SW480 (cell line): ENCODE measurements at places on chromosomes 7 and 10.
A peak's percentile ranks its signal among the peaks of the same experiment; 100 is the strongest.

- no peak for DNase-seq
Measured at GRCh38 chr10:74249865-74250264, 98.8 kb downstream of the ADK start.

DNA sequence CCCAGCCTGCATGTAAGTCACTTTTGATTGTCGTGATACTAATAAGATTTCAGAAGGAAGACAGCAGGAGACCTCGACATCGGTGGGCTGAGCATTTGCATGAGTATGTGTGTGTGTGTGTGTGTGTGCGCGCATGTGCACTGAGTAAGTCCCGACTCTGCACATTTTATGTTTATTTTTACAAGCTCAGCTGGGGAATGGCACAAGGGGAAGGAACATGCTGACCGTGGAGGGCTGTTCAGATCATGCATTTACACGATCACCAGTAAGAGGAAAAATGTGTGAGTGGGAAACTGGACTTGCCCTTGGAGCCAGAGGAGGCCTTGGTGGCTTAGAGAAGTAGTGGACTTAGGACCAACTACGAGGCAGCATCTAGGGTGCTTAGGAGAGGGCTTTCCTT is 41.3 kb downstream of the IL2RA start:
- DNase-seq: no peak

DNA sequence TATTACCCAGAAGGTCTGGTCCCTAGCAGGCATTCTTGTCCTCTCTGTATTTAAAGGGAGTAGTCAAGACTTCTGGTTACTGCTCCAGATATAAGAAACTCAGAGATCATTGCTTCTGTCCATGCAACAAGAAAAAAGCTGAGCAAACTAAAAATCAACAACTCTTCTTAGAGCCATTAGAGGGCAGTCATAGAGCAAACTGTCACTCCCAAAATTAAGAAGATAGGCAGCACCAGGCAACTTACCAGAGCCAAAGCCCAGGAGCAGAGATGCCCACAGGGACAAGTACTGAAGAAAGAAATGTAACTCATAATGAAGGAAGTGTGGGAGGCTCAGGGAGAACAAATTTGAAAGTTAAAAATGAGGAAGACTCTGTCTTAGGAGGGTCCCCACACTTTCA is 472.9 kb upstream of the COBL start:
- peak; percentile 49 for DNase-seq

DNA sequence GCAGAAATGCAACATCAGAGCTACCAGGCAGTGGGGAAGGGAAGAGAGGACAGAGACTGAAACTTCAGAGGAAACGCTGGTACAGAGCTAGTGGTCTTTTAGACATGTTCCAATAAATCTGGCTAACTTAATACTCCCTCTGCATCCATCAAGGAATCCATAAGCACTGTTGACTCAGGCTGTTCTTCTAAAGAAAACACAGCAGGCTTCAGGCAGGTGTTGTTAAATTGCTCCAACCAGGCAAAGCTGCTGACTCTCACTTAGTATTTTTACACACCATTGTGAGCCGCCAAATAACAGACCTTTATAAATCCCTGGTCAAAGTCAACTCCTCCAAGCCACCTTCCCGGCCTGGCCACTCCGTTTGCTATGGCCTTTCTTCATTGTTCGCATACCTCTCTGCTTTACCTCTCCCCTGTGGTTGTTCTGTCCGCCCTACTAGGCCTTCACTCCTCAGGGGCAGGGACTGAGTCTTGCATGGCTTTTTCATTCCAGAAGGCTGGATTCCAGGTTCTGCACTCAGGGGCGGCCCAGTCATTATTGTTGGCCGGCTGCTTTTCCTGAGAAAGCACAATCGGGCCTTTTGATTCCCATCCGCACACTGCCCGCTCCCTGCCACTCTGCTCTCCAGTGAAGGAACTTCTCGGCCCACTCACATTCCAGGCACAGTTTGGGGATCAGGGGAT is 18.4 kb downstream of the CREB3L2 start:
- DNase-seq: no peak

DNA sequence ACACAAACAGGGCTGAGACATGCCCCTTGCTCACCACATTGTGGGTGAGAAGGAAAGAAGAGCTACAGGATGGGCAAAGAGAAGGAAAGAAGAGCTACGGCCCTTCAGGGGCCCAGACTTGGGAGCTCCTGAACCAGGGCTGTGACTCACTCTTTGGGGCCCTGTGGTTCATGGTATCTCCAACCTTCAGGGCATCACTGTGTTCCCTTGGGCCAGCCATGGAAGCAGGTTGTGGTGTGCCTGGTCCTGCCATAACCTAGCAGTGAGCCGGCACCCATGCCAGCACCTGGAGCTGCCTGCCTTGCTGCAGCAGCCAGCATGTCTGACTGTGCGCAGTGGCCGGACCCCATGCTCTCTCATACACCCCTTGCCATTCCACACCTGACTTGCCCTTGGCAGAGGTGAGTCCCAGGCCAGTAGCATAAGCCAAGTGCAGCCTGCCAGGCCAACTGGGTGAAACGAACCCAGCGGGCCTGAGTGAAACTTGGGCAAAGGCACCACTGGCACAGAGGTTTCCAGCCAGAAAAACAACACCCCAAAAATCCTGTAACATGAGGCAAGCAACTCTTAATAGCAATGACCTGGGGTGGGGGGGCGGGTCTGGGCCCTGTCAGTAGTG is 89.0 kb upstream of the CACUL1 start:
- no peak for DNase-seq

GRCh38 chr10:34083567-34083966 is 731.5 kb downstream of the PARD3 start:
- DNase-seq: no peak

GRCh38 chr7:43702974-43703373 is 26.3 kb downstream of the COA1 start:
- no peak for DNase-seq

DNA sequence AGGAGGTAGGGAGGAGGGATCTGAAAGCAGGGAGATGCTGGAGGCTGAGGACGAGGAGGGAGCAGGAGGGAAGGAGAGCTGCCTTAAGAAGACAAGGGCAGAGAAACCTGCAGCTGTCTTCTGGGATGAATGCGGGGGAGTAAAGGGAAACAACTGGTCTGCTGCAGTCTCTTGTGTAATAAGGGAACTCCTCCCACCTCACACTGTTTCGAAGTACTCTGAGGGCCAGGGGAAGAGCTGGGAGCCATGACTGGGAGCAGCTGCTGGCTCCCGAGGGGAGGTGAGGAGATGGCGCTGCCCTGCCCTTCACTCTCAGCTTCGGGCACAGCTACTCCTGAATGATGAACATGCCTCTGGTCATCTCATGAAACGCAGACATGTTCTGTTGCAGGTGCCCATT is 65.1 kb downstream of the CLEC2L start:
- peak; percentile 7 for DNase-seq

GRCh38 chr10:110485541-110485940 is 12.2 kb upstream of the DUSP5 start:
- DNase-seq: no peak

- no peak for DNase-seq
Measured at GRCh38 chr10:17066000-17066399, 63.6 kb downstream of the CUBN start.

GRCh38 chr10:29617880-29618340 is 16.9 kb downstream of the SVIL start:
- DNase-seq: no peak

GRCh38 chr7:95694334-95694733 is 78.0 kb upstream of the DYNC1I1 start:
- peak; percentile 54 for DNase-seq

- no peak for DNase-seq
Measured at GRCh38 chr10:123187781-123188180, 33.6 kb downstream of the BUB3 start.

DNA sequence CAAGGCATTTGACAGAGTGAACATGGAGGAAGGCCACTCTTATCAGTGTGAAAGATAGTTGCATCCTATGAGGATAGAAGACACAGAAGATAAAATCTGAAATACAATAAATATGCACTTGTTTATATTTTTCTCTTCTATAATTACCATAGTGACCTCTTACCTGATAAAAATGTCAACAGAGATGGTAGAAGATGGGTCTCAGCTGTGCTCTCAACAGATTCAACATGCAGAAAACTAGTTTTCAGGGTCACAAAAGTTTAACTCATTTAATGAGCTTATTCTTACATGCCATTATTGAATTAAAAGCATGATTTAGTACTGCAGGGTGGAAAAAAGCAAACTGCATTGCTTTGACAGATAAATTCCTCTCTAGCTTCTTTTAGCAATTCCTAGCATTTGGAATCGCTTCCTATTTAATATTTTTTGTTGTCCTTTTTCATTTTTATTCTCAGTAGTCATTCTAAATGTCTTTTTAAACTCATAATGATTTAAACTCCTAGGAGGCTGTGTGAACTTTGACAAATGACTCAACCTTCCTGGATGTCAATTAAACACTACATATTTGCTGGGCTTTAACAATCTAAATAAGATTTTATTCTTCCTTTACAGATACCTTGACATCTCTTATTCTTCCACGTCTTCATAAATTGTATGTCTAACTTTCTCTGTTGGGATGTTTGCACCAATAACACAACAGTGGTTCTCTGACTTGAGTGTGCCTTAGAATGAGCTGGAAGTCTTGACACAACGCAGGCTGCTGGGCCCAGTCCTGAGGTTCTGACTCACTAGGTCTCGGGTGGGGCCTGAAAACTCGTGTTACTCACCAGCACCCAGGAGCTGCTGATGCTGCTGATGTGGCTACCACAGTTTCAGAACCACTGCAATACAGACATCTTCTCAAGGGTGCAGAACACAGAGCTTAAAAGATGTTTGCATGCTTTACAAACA is 565.5 kb upstream of the IGFBP3 start:
- no peak for DNase-seq

DNA sequence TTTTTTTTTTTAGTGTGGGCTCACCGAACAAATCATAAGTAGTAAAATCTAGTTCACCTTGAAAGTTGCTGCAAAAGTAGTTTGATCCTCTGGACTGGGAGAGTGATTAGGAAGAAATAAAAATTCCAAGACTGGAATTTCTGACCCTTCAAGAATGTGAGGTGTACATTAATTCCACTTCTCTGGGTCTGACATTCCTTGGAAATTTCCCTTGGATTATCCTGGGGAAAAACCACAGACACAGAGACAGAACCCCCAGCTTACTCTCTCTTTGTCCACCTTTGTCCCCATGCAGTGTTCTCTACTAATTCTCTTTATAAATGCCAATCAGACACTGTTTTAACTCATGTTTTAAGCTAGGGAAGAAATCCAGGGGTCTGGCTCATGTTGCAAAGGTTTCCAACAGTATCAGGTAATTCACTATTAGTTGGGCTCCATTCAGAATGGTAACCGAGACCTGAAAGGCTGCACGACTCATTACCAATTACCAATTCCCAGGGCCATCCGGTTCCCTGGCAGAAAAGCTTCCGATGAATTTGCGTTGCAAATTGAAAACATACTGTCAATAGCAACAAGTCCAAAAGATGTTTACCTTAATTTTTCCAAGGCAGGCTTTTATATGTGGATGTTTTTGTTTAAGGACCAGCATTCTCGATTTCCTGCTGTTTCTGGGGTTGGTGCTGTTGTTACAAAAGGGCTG is 86.3 kb downstream of the BAMBI start:
- DNase-seq: no peak

DNA sequence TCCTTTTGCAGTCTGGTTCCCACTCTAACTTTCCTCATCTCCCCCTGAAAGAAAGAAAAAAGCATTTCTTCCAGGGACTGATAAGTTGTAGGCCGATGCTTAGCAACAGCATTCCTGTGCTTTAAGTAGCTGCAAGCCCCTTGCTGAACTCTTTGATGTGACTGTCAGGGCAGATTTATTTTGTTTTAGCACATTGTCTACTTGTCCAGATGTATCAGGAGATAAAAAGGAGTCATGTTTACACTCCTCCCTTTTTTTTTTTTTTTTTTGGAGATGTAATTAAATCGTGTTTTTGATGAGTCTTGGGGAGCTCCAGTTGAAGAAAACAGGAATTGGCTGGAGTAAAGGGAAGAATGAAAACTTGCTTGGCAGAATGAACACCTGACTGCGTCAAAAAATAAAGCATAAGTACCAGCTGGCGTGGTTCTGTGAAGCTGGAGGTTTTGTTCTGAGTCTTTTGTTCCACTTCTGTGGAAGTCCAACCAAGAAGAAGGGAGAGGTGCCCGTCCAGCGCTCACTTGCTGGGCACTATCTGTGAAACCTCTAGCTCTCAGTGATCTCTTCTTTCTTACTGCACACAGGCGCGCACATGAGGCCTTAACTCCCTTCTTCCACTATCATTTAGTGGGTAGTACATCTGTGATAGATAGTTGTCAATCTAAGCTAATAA is 871.7 kb downstream of the LRMDA start:
- DNase-seq: peak; percentile 42

DNA sequence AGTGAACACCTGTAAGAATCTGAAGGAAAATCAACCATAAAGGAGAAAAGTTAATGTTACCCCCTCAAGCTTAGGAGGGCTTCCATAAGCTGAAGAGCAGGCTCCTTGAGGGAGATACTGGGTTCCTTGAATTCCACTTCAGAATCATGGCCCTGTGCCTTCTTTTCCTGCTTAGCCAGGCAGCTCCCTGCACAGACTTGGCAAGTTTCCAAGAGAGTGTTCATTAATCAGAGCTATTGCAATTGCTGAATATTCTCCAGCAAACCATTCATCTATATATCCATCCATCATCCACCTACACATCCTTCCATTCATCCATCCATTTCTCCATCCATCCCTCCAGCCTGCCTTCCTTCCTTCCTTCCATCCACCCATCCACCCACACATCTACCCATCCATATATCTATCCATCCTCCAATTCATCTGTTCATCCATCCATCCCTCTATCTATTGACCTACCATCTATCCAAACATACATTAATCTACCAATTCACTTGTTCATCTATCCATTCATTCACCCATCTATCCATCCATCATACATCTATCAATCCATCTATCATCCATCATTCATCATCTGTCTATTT is 574.4 kb downstream of the PTPRN2 start:
- DNase-seq: no peak
